ENCODE measurements at places on chromosomes 6 and 20.

DNA sequence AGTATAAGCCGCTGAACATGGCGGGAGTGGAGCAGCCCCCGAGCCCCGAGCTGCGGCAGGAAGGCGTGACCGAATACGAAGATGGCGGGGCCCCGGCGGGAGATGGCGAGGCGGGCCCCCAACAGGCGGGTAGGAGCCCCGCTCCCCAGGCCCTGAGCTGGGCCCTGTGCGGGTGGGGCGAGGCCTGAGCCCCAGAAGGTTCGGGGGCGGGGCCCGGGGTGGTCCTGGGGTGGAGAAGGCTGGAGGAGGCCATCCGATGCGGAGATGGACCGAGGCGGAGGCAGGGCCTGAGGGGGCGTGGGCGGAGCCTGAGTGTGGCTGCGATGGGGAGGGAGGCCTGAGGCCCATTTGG, 7.1 kb downstream of the L3MBTL1 start:
- DNase-seq: no peak

DNA sequence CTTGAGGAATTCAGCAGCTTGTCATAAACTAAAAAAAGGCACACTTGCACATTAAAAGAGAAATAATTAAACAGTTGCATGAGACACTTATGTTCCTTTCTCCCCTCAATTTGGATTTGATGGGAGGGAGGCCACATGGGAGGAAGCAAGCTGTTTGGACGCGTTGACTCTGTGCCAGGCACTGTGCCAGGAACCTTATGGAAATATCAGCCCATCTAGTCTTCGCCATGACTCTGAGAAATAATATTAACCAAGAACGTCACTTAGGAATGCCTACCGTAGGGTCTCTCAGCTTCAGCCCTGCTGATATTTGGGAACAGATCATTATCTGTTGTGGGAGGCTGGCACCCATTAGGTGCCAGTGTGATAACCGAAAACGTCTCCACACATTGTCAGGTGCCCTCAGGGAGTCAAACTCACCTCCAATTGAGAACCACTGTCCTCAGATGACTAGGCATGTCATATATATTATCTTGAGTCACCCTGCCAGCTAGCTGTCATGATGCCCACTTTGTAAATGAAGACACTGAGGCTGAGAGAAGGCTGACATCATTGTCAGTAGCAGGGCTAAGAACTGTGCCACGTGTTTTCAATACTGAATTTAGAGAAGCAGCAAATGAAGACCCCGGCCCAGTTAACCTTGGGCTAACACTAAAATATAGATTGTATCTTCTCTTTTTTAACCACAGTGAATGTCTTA, 36.1 kb downstream of the EYA2 start:
- no peak for DNase-seq

DNA sequence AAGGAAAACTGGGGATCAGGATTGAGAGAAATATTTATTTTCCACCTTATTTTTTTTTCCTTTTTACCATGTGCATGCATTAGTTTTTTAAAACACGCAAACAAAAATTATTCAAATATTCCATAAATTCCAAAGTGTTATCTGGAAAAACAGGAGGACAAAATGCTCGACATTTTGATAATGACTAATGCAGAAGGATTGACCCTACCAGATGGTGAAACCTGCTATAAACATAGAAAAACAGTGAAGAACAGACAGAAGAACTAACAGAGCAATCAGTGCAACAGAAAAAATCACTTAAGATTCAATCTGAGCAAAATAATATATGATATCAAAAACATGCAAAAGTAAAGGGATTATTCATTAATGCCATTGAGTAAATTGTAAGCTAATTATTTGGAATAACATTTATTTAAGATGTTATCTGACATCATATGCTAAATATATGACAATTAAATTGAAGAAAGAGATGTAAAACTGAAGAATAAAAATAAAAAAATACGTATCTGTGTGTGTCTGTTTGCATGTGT, 218.4 kb downstream of the LMBRD1 start:
- no peak for DNase-seq

DNA sequence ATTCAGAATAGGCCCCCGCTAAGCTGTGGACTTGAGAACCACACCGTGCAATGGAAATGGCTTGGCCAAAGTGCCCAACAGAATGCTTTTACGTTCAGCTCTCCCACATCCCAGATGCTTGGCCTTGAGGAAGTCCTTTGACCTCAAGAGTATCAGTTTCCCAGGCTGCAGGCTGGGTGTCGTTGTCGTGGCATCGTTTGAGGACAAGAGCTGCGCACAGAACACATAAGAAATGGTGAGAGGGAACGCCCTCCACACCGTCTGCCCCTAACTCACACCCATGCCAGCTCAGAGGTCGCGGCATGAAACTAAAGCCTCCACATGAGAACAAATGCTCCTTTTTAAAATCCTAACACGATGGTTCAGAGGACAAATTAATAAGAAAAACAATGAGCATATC, 37.0 kb downstream of the NFATC2 start:
- DNase-seq: no peak

DNA sequence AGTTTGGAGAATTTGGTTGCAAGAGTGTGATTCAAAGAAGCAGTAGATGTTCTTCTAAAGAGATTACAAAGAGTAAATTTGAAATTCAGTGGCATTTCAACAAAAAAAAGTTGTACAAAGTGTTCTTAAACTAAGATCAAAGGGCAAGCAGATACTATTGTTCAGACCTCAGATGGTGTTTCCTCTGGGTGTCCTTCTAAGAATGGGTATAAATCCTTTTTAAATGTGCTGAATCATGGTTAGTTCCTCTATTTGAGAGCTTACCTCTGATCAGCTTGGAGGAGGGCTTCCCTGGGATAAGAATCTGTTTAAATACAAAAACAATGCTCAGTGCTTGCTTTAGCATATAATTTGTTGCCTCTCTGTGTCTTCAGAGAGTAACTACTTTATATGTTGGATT, 6.3 kb downstream of the BMP6 start:
- DNase-seq: no peak

- DNase-seq: peak; percentile 3
Observed at GRCh38 chr6:70051197-70052124, 185.1 kb downstream of the COL19A1 start.

GRCh38 chr6:2496291-2496690, 250.9 kb upstream of the GMDS start:
- DNase-seq: no peak

DNA sequence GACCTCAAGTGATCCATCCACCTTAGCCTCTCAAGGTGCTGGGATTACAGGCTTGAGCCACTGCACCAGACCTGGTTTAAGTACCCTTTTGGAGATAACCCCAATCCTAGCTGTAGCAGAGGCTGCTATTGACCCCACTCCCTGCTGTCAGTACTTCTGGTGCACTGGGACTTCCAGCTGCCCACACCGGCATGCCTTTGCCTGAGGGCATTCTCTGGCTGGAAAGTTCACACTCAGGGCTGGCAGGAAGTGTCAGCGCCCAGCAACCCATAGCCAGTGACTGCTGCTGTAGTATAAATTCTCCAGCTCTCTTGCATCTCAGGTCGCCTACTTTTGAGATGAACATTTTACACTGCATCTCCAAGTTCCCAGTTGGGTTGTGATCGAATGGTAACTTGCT, 75.3 kb downstream of the UTRN start:
- no peak for DNase-seq

- DNase-seq: no peak
Observed at GRCh38 chr20:37736132-37736531, 42.3 kb downstream of the CTNNBL1 start.

DNA sequence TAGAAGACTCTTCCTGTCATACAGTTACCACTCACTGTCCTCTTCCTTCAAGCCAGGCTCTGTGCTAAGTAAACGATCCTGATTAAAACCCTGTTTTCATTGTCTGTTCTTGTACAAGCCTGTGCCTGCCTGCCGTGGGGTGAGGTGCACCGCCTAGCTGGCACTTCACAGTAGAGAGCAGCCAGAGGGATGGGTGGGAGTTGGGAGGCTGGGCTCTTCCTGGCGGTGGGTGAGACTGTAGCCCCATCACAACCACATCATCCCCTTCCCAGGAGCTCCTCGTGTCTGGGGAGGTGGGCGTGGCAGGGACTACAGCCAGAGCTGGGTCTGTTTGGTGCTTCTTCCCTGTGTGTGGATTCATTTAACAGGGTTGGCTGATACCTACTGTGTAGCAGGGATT, 382.0 kb downstream of the TAF4 start:
- DNase-seq: no peak

GRCh38 chr6:41367061-41367460, 31.7 kb downstream of the NCR2 start:
- DNase-seq: no peak

DNA sequence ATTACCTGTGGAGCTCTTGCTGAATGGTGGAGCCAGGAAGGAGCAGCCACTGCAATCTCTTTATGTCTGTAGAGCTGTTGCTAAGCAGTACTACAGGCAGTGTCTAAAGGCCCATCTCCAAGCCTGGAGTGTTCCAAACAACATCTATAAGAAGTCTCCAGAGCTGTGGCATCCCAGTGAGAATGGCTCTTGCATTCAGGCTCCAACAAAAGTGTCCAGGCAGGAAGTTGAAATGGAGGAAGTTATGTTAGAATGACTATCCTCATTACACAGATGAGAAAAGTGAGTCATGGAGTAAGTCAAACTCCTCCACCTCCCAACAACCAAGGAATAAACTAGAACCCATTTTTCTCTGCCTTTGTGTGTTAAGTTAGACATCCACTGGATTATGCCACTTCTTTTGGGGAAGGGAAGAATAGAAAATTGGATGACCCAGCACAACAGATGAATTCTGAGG, 288.5 kb upstream of the STXBP5 start:
- peak; percentile 45 for DNase-seq

Data from RKO (cell line).